Stimulated activated CD8-positive, alpha-beta memory T cell treated with anti-CD3 and anti-CD28 coated beads, Interleukin-7, amount 100 ng/mL, for 4 hours (primary cell): ENCODE measurements at places on chromosomes 4 and X.
A peak's percentile ranks its signal among the peaks of the same experiment; 100 is the strongest.

- DNase-seq: no peak
Measured at GRCh38 chrX:16851421-16851820, 18.7 kb downstream of the RBBP7 start.

GRCh38 chrX:96843566-96843965 is 40.1 kb upstream of the RPA4 start:
- DNase-seq: no peak

DNA sequence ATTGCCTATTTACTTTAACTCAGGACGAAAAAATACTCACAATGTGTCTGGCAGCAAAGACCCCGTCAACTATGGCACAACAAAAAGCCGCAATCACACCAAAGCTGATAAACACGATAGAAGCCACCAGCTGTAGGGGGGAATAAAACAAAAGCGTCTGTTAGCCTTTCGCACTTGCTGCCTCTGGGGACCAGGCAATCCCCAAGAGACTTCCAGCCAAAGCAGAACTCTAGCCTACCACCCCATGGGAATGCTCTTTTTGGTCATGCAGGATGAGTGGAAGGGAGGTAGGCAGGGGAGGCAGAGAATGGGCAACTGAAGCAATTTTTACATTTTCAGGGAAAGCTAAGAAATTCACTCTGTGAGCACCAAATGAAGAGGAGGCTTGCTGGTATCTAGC is 20.1 kb downstream of the TMEM255A start:
- no peak for DNase-seq

DNA sequence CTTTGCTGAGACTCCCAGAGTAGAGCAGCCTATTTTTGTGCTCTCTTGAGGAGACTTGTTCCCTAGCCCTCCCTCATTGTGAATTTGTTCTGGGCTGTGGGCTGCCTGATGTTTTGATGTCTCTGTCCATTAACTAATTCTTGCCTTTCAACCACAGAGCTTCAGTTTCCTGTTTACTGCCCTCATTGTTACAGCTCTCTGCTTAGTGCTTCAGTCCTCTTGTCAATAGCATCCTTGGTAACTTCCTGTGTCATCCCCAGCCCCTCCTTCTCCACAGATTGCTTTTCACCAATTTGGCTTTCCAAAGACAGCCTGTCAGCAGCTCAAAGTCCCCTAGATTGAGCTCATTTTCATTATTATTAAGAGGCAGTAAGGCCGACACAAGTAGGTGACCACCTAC is 69.9 kb downstream of the COX7B2 start:
- no peak for DNase-seq

- DNase-seq: no peak
Measured at GRCh38 chr4:179486570-179487335, 2044.5 kb upstream of the AGA start.

DNA sequence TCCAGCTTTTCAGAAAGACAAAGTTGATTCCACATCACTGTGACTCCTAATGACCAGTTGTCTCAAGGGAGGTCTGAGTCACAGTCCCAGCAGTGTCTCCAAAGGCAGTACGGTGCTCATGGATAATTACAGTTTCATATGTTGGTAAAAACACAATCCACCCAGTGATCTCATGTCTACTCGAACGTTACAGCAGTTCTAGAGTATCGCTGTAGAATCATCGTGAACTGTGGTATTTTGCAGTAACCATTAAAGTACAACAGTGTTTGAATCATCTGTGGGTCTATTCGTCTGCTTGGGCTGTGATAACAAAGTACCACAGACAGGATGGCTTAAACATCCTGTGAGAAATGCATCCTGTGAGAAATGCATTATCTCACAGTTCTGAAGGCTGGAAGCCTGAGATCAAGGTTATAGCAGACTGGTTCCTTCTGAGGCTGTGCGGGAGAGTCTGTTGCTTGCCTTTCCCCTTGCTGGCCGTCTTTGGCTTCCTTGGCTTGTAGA is 121.1 kb upstream of the SORBS2 start:
- DNase-seq: no peak

DNA sequence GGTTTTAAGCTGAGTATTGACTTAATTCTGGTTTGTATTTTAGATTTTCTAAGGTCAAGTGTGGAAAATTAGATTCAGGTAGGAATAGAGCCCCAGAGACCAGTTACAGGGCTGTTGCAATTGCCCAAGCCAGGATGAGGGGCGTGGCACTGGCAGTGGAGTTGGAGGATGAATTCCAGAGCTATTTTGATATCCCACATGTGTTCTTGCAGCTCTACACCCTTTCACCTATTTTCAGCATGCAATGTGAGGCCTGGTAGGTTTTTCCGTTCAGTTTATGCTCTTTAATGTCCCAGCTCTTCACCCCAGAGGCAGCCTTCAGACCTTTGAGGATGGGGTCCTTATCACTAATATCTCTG is 17.9 kb upstream of the OGT start:
- no peak for DNase-seq

GRCh38 chrX:57227691-57228090 is 58.8 kb upstream of the FAAH2 start:
- DNase-seq: no peak

- DNase-seq: no peak
Measured at GRCh38 chr4:120555058-120555457, 367.5 kb downstream of the PRDM5 start.

DNA sequence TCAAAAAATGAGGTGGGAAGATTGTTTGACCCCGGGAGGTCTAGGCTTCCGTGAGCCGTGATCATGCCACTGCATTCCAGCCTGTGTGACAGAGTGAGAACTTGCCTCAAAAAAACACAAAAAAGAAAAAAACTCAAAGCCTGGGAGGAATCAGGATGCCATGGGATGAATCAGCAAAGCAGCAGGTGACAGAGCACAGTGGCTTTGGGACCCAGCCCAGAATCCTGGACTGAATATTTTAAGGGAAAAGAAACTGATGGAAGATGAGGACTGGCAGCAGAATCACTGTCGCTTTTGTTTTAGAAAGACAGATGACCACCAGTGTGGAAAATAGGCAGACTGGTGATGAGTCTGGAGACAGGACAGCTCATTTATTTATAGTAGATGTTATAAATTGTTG is 16.6 kb downstream of the S100G start:
- DNase-seq: no peak

GRCh38 chrX:72408885-72409284 is 103.2 kb upstream of the CITED1 start:
- DNase-seq: no peak

- no peak for DNase-seq
Measured at GRCh38 chr4:57099363-57099762, 10.8 kb downstream of the IGFBP7 start.

GRCh38 chr4:127120441-127121090 is 512.2 kb upstream of the INTU start:
- DNase-seq: no peak

GRCh38 chr4:25330905-25331808 is 18.6 kb downstream of the ZCCHC4 start:
- no peak for DNase-seq

DNA sequence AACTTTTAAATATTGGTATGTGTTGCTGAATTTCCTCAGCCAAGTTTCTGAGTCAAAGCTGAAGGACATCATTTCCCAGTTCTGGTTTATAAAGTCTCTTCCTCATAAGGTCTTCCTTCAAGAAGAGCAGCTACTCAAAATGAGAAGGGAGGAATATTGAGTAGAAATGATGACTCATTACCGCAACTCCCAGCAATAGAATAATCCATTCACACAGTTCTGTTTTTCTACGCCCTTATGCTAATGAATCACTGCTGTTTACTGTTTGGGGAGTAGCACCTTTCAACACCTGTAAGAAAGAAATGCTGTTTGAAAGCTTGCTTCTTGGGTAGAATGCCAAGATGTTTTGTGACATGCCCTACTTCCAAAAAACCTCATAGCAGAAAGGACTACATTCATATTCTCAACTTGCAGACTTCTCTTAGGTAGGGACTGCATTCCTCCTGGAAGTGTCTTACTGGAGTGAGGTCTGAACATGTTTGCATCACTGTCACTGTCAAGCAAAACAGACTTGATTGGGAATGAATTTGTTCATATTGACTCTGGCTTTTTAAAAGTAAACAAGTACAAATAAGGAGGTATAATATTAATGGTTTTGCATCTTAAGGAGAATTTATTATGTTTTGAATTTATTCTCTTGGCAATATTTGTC is 147.2 kb upstream of the BANK1 start:
- DNase-seq: no peak

GRCh38 chrX:44012484-44013096 is 39.4 kb upstream of the NDP start:
- DNase-seq: peak; percentile 11

- DNase-seq: no peak
Measured at GRCh38 chrX:134985479-134985878, 5.3 kb upstream of the SMIM10 start.

GRCh38 chr4:111115881-111116280 is 493.0 kb upstream of the PITX2 start:
- DNase-seq: no peak

DNA sequence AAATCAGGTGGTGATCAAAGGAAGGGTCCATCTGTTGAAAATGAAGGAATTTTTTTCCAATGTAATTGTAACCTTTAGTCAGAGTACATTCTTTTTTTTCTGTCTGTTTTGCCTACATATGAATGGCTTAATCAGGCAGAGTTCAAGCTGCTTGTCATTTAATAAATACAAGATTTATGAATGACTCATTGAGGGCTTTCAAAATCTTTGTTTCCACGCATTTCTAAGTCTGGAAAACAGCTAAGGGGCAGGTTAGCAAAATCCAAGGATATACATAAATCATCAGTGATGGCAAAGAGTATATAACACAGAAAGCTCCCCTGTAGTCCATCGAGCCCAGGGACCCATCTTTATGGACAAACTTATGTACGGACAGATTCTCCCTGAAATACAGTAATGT is 1.8 kb downstream of the CA5B start:
- no peak for DNase-seq

GRCh38 chr4:31139767-31140166 is 419.6 kb downstream of the PCDH7 start:
- DNase-seq: no peak

- DNase-seq: no peak
Measured at GRCh38 chrX:78119521-78120227, 15.6 kb downstream of the PGK1 start.

DNA sequence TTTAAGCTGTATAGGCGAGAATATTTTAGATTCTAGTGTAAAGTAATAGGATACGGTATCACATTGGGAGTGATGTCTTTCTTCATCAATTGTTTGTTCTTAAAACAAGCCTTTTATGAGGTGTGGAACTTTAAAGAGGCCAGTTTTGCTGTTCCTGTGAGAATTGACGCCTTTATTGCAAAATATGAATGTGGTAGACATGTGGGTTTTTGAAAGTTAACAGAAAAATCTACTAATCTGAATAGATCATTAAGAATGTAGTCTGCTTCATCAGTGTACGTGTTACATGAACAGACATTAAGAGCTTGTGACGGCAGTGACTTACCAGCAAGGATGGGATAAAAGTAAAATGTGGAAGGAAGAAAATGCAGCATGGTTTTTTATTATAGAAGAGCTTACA is 63.8 kb downstream of the STOX2 start:
- no peak for DNase-seq

GRCh38 chrX:38985375-38985774 is 184.1 kb downstream of the MID1IP1 start:
- DNase-seq: no peak

DNA sequence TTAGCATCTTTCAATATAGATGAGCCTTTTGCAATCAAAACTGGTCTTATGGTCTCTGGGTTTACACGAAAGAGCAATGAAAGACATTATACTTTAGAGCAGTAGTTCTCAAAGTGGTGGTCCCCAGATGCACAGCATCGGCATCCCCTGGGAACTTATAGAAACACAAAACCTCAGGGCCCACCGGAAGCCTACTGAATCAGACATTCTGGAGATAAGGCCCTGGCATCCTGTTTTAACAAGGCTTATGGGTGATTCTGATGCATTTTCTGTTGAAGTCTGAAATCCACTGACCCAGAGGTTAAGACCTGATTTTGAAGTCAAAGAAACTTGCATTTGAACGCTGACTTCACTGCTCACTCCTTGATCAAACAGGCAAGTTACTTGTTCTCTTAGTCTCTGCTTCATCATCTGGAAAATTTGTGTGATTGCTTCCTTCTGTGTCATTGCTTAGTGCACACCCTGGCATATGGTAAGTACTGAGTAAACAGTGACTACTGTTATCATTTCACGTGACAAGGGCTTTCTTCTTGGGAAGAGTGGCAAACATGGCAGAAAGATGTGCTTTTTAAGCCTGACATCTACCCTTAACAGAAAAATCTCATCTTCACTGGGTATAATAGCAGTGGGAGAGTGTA is 14.5 kb downstream of the CHRNA9 start:
- no peak for DNase-seq

- no peak for DNase-seq
Measured at GRCh38 chr4:70426789-70427188, 29.0 kb downstream of the OPRPN start.

GRCh38 chr4:138775890-138776289 is 239.7 kb upstream of the NOCT start:
- DNase-seq: no peak

GRCh38 chrX:153494541-153495361 is at the start of gene BGN:
TSS of gene BGN (plus strand) at chrX:153494980. CDS start at chrX:153504632, 9,652 bp downstream.
- DNase-seq: no peak

- DNase-seq: no peak
Measured at GRCh38 chr4:138189206-138189605, 52.9 kb downstream of the SLC7A11 start.

GRCh38 chr4:76053730-76054129 is 17.9 kb upstream of the CXCL11 start:
- no peak for DNase-seq

DNA sequence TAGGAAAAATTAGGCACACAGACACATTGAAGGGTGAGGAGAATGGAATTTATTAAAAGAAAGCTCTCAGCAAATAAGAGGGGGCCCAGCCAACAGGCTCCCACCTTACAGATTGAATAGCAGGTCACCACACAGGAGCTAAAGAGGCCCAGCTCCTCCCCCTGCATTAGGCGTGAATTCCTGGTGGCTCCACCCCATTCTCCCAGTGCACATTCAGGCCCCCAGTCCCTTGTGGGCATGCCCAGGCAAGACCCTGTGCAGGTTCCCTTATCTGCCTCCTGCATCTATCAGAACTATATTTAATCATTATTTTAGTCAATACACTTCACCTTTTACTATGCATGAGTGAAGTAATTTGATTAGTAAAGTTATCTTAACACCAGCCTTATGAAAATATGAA is 856.3 kb upstream of the NDST4 start:
- DNase-seq: no peak

GRCh38 chrX:31609130-31609529 is 537.3 kb upstream of the FTHL17 start:
- DNase-seq: no peak

DNA sequence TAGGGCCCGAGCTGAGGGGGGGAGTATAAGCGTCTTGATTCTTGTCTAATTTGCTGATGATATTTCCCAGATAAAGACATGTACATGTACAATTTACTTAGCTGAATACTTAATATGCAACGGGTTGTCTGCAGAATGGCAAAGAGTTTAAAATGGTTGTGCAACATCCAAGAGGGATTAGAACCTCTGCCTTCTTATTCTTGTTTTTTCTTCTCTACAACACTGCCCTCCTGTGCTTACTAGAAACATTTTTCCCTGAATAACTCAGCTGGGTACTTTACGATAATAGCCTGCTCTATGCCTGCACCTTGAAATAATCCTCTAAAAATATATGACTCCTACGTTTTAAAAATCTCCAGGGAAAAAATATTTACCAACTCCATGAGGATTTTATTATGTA is 41.8 kb downstream of the INTS12 start:
- DNase-seq: no peak
